ENCODE measurements at places on chromosomes 5 and 9. TPM values are rescaled to one million over a fixed set of nuclear protein-coding genes. Genes with fewer than 3 reads are reported as not detected.

ANKRD18B gene
- 2.7 TPM for polyA plus RNA-seq

GDF9 gene
- 1.2 TPM for polyA plus RNA-seq

AGXT2 gene
- not detected for polyA plus RNA-seq

PCDHB3 gene
- 2.2 TPM for polyA plus RNA-seq

C5orf58 gene
- polyA plus RNA-seq, result not detected

IFNA13 gene
- polyA plus RNA-seq, result not detected

ZBED3 gene
- 5.8 TPM for polyA plus RNA-seq

FYB1 gene
- not detected for polyA plus RNA-seq

CER1 gene
- polyA plus RNA-seq, result not detected

ZNF879 gene
- 0.44 TPM for polyA plus RNA-seq

UTP15 gene
- 10.2 TPM for polyA plus RNA-seq

WNT8A gene
- not detected for polyA plus RNA-seq

ANKRD34B gene
- polyA plus RNA-seq, result not detected

PRRT1B gene
- polyA plus RNA-seq, result not detected

ADGRD2 gene
- 0.10 TPM for polyA plus RNA-seq

NSMF gene
- polyA plus RNA-seq, result 58.6 TPM

CATSPER3 gene
- polyA plus RNA-seq, result 0.37 TPM

SLC34A1 gene
- polyA plus RNA-seq, result 0.03 TPM

PLAC8L1 gene
- 0.55 TPM for polyA plus RNA-seq

LCN6 gene
- polyA plus RNA-seq, result not detected

NUTM2F gene
- polyA plus RNA-seq, result not detected

RNF180 gene
- 0.05 TPM for polyA plus RNA-seq

LRRC19 gene
- not detected for polyA plus RNA-seq

ANKRD33B gene
- polyA plus RNA-seq, result 1.8 TPM

BAAT gene
- polyA plus RNA-seq, result 0.02 TPM

CLINT1 gene
- polyA plus RNA-seq, result 105 TPM

CYLC2 gene
- polyA plus RNA-seq, result not detected

CDX1 gene
- 0.26 TPM for polyA plus RNA-seq

ANKRD20A1 gene
- polyA plus RNA-seq, result not detected
